Fibroblast of skin of scalp (primary cell): ENCODE measurements at places on chromosomes 3 and 15.

DNA sequence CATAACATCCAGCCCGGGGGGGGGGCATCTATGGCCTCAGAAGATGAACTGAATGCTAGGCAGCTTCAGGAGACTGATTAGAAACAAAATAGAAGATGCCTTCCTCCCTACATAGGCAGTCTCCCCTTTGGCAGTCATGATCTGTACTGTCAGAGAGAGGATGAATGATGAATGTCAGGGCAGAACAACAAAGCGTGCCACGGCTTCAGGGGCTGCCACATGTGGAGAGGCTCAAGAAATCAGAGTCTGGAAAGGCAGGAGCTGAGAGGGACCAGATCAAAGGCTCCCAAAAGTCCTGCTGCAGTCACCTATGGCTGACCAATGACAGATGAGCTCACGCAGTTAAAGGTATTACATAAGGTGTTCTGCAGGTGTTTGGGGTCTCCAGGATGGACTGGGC lies 180.4 kb downstream of the UACA start:
- DNase-seq: no peak

- no peak for DNase-seq
Observed at GRCh38 chr3:32288819-32289218, 50.3 kb downstream of the CMTM8 start.

DNA sequence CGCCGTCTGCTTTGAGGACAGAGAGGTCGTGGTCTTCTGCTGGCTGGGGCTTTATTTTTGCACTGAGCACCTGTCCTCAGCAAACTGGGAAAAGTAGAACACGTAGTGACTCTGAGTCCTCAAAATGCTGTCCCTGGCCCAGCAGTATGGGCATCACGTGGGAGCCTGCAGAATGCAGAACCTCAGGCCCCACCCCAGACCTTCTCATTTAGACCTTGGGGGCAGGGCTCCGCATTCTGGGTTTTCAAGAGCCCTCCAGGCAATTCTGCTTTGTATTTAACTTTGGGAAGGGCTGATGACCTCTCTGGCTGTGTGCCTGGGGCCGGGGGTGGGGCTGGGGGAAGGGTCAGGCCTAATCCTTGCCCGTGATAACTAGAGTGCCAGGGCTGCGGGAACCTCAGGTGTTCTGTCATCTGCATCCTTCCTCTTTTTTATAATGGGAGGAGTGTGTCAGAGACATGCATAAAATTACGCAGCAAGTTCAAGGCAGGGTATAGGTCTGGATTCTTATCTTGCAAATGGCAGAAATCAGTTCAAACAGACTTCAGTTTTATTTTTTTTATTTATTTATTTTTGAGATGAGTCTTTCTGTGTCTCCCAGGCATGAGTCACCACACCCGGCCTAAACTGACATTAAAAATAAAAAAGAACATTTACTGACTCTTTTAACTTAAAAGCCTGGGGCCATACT lies 11.1 kb downstream of the SLC6A6 start:
- peak; percentile 51 for DNase-seq

DNA sequence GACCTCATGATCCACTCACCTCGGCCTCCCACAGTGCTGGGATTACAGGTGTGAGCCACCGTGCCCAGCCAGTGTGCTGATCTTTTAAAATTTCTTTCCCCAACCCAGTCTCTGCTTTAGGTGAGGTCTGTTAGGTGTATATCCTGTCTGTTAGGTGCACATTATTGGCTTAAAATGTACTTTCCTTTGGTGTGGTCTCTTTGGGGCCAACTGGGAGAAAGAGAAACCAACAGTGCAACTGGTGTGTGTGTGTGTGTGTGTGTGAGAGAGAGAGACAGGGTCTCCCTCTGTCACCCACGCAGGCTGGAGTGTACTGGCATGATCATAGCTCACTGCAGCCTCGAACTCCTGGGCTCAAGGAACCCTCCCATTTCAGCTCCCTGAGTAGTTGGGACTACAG lies 50.3 kb upstream of the GNB5 start:
- DNase-seq: no peak

DNA sequence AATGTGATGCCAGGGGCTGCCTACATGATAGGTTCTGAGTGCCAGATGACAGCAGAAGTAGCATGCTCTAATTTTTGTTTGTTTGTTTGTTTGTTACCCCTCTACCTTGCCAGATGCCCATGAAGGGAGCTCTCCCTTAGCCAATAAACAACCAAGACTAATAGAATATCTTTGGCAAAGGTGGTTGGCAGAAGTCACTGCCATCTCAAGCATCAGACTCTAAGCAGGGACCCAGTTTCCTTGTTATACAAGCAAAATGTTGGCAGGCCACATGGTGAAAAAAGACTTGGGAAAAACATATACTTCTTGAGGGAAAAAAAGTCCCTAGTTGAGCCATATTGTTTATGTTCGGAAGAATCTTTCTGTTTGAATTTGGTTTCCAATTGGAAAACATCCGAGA lies 609.0 kb upstream of the CFAP20DC start:
- DNase-seq: no peak

DNA sequence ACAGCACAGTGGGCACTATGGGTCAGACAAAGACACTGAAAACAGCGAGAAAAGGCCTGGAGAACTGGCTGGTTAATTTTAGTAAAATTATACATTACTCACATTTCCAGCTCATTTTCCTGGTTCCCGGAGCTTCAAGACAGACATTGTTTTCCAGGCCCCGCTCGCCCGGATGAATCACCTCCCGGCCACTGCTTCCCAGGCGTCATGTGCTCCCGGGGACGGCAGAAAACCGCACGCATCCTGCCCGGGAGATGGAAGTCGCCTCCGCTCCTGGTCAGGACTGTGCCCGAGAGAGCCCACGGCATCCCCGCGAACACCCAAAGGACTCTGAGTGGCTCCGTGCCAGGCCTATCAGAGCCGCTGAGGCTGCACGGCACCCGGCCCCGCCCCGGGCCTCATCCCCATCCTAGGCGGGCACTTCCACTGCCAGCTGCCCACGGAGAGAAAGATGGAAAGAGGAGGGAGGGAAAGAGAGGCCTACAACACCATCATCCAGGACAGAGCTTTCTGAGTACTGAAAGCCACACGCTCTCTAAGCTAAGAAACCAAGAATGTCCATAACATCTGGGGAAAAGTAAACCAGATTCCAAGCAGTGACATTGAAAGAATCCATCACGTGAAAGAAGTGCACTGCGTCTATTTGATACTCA lies 75.1 kb downstream of the VGLL4 start:
- peak; percentile 93 for DNase-seq

DNA sequence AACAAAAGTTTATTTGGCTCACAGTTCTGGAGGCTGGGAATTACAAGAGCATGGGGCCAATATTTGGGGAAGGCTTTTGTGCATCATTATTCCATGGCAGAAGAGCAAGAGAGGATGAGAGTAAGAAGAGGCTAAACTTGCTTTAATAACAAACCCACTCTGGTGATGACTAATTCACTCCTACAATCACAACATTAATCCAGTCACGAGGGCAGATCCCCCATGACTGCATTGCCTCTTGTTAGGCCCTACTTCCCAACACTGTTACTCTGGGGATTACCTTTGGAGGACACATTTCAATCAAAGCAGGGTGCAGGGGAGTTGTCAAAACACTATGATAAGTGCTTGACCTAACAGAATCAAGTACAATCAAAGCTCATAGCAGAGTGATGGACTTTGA lies 181.7 kb downstream of the BBX start:
- peak; percentile 57 for DNase-seq

GRCh38 chr3:146124126-146124801 lies 36.7 kb downstream of the PLOD2 start:
- peak; percentile 29 for DNase-seq

DNA sequence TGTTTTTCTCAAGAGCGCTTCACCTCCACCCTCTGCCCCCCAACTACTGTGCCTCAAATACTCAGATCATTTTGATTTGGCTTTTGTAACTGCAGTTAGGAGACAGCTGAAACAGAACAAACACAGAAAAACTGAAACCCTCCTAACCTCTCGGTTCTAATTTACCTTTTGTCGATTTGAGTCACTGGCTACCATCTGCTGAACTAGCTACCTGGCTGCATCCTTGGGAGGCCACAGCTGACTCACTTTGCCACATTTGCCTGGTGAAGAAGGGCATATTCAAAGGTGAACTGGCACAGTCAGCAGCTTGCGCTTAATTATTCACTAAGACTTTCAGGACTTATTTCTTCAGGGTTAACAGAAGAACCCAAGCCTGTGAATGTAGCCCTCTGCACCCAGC lies 117.7 kb downstream of the FOXB1 start:
- DNase-seq: no peak

DNA sequence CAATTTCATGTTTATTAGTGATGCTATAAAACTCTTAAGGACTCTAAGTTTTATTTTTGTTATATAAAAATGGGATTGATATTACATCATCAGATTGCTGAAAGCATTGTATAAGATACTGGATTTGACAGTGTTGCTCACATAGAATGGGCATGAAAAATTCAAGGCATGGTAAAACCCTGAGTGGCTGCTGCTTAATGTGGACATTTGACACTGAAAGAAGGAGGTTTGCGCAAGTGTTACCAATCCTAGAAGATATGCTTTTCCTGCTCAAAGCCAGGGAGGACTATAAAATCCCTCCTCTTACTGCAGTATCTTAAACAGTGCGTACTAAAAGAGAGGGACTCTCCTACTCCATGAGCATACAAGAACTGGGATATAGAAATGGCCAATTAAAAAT lies 65.8 kb upstream of the PTX3 start:
- DNase-seq: no peak

DNA sequence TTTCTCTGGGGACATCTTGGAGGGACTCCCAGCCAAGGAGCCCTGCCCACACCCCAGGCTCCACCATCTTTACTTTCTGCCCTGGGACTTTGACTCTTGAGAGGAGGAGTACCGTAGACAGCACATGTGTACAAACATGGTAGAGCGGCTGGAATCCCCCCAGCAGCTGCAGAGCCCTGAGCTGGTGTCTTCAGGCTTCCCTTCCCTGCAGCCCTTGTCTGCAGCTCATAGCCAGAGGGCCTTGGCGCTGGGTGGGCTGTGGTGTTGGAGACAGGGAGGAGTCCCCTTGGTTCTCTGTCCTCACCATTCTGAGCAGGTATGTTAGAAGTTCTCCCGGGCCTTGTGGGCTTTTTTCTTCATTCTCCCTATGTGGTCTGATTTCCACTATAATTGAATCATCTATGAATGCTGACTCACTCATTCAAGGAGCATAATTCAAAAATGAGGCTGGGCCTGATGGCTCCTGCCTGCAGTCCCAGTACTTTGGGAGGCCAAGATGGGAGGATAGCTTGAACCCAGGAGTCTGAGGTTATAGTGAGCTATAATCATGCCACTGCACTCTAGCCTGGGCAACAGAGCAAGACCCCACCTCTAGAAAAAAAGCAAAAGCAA lies 97.8 kb upstream of the MEF2A start:
- no peak for DNase-seq

- no peak for DNase-seq
Observed at GRCh38 chr3:175274056-175274455, 414.9 kb downstream of the NAALADL2 start.

- DNase-seq: no peak
Observed at GRCh38 chr3:177026505-177027277, 170.6 kb downstream of the TBL1XR1 start.

DNA sequence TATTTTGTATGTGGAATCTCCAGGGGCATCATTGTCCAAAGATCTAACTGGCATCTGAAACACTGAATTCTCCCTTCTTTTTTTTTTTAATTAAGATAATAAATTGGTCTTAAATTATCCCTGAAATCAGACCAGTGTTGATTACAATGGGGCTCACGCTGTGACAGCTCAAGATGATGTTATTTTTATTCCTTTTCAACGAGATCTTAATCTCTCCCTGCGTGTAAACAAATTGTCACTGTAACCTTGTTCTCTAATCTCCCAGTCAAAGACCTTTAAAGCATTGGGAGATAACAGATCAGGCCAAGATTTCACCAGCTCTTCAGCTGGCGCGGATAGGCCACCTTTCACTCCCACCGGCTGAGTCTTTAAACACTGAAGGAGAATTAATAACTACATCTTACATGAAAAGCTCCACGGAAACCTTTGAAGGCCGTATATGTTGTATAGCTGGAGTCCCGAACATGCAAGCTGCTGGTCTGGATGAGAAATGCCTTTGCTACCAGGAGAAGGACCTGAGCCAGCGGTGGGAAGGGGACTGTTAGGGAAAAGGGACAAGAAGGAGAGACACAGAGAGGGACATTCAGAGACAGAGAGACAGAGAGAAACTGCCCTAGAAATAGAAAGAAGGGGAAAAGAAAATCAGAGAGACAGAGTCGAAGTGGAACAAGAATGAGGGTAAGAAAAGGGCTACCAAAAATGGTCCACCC lies 418.8 kb upstream of the NR2F2 start:
- DNase-seq: no peak

- no peak for DNase-seq
Observed at GRCh38 chr15:31556494-31557150, 230.0 kb downstream of the KLF13 start.

- DNase-seq: no peak
Observed at GRCh38 chr15:64865126-64865997, 23.6 kb downstream of the PLEKHO2 start.

GRCh38 chr3:63800097-63800496 lies 19.0 kb upstream of the C3orf49 start:
- no peak for DNase-seq

DNA sequence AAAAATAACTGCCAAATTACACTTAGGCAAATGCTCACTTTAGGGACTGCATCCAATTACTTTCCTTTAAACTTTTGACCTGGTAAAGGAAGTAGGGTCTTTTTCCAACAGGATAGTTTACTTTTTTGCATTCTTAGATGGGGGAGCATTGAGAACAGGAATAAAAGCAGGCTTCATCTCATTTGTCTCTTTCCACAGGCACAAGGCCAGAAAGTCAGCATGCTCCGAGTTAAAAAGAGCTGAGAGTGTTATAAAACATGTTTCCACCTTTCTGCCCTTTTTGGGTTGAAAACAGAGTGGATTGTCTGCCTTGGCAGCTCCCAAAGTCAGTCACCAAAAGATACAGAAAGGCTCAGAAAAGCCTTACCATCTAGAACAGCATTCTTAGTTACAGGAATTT lies 404.9 kb upstream of the ALCAM start:
- DNase-seq: no peak

GRCh38 chr3:61417352-61417751 lies 144.0 kb upstream of the PTPRG start:
- peak; percentile 46 for DNase-seq

DNA sequence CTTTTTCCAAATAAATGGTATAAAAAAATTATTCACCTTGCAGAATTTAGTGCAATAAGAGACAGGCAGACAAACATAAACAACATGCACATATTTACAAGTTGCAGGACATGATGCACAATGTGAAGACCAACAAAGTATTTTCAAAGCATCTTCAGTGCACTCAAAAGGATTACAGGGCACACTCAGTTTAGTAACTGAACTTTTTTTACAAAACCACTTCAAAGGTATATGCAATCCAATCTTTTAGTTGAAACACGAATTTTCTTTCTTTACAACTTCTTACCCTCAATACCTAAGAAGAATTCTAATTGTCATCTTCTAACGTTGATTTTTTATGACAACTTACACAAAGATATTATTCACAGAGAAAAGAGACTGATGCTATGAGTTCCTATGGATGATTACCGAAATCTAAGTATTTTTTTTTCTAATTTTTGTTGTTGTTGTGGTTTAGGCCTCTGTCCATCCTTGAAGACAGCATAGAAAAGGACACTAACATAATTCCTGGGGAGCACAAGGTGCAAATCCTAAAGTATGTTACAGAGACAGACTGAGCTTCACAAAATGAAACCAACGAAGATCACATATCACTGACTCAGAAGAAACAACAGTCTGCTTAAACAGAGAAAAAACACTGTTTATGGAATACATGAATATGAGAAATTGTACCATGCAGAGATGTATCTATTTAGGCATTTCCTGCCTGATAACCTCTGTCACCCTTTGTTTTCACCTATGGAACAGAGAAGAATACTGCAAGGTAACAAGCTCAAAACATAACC lies 50.3 kb downstream of the ZMAT3 start:
- DNase-seq: no peak

GRCh38 chr15:57867970-57868798 lies 161.7 kb downstream of the POLR2M start:
- no peak for DNase-seq
